ENCODE measurements at places on chromosomes 2 and 18.

DNA sequence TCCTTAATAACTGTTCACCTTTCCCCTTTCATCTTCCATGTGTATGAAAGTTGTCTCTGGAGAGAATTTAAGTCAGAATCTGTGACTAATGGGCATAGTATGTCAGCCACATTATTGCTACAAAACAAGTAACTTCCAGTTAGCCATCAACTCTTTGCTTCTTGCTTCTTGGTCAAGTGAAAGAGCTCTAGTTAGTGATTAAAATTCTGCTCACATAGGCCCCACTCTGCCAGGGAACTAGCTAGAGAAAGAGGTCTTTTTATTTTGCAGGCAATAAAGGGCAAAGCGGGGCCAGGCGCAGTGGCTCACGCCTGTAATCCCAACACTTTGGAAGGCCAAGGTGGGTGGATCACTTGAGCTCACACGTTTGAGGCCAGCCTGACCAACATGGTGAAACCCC lies 64.6 kb downstream of the COLEC12 start:
- DNase-seq: peak; percentile 65

- no peak for DNase-seq
These were observed 42.1 kb downstream of the CRACDL start for GRCh38 chr2:98893911-98894321.

DNA sequence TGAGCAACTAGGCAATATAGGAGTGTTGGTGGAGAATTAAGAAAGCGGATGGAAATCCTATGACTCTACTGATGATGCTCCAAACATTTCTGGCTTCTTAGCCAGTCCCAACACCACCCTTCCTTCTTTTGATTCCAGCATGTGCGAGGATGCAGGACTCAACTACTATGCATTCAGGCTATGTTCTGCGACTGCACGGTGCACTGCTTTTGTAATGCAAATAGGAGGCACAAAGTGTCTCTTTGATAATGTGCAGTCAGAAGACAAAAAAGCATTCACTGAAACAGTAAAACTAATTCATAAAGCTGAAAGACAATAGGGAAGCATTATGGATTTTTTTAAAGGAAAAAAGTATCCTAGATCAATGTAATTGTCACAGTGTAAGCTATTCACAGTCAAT lies 106.7 kb downstream of the MEIS1 start:
- no peak for DNase-seq

- DNase-seq: no peak
These were observed 95.4 kb downstream of the NFATC1 start for GRCh38 chr18:79491081-79491551.

GRCh38 chr2:136051001-136051724 lies 65.7 kb upstream of the DARS1 start:
- DNase-seq: no peak

DNA sequence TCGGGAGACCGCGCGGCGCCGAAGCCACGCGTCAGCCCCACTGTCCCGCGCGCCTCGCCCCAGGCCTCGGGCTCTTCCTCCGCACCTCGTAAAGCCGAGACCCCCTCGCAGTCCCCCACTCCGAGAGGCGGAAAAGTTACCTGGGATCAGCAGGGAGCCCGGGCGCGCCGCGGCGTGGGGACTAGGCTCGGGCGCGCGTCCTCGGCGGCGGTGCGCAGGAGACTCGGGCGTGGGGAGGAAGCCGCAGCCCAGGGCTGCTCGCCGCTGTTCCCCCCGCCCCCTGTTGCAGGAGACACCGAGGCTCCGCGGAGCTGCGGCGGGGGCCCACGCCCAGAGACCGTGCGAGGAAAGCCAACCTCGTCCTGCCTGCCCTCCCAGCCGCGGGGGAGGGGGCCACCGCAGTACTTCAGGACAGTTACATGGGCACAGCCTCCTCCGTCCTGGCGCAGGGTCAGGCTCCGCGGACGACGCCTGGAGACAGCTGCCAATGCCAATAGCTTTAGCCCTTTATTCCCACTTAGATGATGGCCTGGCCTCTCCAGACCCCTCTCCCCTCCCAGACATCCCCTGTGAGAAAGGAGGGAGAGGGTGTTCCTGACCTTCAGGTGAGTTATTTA lies at the start of gene EPB41L3:
Gene EPB41L3 (minus strand): TSS at position 225 of the 617 bp plus-strand sequence. CDS start 54,814 bp downstream, outside the sequence.
- DNase-seq: peak; percentile 5

DNA sequence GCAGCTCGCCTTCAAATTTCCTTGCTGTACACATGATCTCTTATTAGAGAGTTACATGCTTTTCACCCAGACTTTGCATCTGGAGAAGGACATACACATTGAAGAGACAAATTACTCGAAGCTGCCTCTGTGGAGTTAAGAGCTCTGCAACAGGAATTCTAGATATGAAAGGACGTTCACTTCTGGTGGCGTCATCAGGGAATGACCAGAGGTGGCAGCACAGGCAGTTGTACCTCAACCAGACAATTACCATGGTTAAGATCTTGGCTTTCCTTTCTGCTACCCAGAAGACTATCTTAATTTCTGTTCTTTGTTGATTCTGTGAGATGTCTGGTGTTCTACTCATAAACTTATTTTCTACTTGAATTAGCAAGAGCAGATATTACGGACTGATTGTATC lies 39.1 kb upstream of the MC4R start:
- no peak for DNase-seq

- no peak for DNase-seq
These were observed 96.2 kb downstream of the GLI2 start for GRCh38 chr2:120831891-120832290.

GRCh38 chr18:54157646-54158385 lies 66.7 kb downstream of the MBD2 start:
- no peak for DNase-seq

- no peak for DNase-seq
These were observed 72.8 kb downstream of the MEIS1 start for GRCh38 chr2:66507673-66508201.

DNA sequence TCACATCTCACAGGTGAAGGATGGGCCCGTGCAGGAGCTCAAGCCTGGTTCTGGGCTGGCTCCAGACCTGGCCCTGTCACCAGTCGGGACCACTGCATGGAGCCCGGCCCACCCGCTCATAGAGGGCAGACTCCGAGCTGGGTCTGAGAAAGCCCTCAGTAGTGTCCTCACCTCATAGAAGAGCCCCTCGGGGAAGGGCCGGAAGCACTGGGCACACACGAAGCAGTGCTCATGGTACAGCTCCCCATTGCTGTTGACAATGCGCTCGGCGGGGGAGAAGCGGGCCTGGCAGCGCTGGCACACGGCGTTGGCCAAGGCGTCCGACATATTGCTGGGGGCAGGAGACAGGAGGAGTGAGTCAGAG lies 11.3 kb downstream of the GPR17 start:
- no peak for DNase-seq

DNA sequence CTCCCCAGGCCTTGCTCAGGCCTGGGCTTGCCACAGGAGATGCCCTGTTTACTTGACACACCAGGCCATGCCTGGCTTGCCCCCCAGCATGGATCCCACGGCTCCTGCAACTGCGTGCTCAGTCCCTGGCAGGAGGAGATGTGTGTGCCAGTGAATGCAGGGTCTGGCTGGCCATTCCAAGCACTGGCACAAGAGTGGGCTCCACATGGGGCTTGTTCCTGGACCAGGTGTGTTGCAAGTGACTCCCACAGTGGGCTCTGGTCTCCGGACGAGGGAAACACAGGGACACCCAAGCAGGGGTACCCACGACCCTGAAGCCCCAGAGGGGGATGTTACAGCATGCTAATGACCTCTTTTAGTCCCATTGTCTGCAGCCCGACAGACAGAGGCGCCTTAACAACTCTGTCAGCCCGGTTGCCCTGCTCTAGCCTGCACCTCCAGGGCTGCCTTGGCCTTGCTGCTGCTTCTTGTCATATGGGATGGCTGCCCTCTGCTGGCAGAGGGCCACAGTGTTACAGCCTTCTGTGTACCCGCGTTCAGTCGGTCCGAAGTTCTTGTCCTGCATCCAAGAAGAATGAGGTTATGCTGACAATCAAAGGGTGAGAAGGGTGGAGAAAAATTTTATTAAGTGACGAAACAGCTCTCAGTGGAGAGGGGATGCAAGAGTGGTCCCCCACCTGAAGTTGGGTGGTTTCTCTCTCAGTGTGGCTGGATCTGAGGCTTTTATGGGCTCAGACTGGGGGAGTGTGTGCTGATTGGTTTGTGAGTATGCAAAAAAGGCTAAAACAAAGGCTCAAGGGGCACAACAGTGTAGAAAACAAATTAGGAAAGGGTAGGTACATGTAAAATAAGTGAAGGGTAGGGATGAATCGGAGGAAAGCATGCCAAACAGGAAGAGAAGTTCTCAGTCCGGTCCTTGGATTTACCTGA lies 180.4 kb downstream of the MBD5 start:
- DNase-seq: peak; percentile 40

GRCh38 chr18:35083174-35083712 lies 42.0 kb downstream of the MAPRE2 start:
- no peak for DNase-seq

DNA sequence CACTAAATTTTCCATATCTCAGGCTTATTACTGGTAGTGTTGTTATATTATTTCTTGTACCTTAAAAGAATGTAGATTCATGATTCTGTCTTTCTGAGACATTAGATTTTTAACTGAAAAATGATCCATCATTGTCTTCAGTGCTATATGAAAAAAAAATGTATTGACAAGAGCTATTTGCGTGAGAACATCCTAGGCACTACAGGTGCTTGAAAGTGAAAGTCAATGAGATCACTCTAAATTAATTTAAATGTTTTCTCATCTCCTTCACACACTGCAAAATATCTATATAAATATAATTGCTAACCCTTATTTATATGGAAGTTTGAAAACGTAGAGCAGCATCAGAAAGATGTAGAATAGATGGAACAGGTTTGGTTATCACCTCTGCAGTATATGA lies 684.6 kb downstream of the TRIB2 start:
- DNase-seq: no peak

DNA sequence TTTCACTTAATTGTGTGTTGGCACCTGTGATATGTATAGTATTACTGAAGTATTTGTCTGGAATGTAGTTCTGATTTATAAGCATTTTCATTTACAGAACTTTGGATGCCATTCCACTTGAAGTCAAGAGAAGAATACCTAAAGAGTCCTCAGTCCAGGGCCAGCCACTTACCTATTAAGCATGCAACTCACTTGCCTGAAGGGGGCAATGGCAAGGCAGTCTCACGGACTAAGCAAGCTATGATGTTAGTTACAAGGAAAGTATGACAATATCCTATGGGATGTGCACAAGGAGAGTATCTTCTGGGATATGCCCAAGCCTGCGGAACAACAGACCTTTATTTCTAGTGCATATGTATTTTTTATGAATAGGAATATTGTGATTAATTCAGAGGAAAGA lies 369.4 kb upstream of the GCFC2 start:
- no peak for DNase-seq

DNA sequence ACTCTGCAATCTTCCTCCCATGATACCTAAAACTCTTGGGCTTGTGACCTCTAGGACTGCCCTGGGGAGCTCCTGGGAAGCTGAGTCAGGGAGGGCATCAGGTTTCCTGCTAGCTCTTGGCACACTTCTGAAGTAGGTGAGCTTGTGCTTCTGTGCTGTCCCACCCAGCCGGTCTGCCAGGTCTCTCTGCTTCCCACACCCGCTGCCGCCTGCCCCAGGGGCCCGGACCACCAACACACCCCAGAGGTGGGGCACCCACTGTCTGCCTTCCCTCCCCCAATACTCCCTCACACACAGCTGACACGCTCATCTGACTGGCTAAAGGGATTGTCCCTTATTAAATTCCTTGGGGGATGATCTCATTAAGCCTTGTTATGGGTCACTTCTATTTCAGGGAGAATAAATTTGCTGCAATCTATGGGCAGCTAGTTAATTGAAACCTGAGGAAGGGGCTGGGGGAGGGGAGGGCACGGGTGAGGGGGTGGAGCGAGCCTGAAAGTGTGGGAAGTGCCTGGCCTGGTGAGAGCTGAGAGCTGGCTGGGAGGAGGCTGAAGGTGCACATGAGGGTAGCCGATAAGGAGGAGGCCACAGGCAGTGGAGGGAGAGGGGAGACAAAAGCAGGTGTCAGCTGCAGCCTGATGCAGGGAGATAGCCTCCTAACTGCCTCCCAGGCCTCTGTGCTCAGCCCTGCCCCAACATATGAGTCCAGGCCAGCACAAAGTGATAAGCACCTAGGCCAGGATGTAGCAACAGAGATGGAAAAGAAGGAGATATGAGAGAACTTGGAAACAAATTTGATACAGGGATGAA lies 48.8 kb downstream of the HAUS1 start:
- no peak for DNase-seq
